Left kidney (tissue), 8 donors: ENCODE measurements at places on chromosomes 7 and 10. TPM values are rescaled to one million over a fixed set of nuclear protein-coding genes. Genes with fewer than 3 reads are reported as not detected.

DNA sequence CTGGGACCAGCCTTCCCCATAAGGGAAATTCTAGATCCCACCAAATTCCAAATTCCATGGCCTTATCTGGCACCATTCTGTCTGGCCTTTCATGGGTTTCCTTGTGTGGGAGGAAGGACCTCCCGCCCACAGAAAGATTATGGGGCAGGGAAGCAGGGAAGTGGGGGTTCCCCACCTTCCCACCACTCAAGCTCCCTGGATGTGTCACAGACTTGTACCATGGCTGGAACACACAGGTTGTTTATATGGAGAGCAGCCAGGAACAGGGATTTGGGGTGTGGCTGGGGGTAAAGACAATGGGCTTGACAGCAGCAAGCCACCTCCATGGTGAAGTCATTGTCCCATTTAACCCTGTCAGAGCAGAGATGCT, 18.3 kb downstream of the UNC5B start:
- DNase-seq, result no peak

GRCh38 chr7:115216652-115217051, 294.8 kb downstream of the MDFIC start:
- no peak for DNase-seq

DNA sequence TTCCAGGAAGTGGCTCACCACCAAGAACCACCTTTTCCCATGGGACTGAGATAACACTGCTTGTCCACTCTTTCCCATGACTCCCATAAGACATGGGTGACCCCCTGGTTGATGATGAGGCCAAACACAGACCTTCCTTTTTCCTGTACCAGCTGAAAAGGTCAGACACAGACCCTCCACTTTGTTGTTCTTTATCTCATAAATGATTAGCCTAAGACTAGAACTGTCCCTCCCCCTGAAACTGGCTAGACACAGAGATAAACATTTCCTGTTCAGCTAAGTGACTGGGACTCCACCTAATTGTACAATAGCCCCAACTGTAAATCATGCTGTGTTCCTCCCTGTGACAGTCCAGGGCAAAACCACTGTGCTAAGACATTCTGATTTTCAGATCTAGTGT, 8.2 kb upstream of the NRG3 start:
- no peak for DNase-seq

- no peak for DNase-seq
Measured at GRCh38 chr7:70208236-70209063, 610.2 kb downstream of the AUTS2 start.

Gene UCN3
- polyA plus RNA-seq, result 1.0 TPM

GRCh38 chr7:79461660-79462059, 8.2 kb upstream of the MAGI2 start:
- DNase-seq, result no peak

- DNase-seq, result no peak
Measured at GRCh38 chr7:138556771-138557484, 96.9 kb downstream of the TRIM24 start.

- no peak for DNase-seq
Measured at GRCh38 chr10:127991543-127992255, 84.8 kb downstream of the PTPRE start.

DNA sequence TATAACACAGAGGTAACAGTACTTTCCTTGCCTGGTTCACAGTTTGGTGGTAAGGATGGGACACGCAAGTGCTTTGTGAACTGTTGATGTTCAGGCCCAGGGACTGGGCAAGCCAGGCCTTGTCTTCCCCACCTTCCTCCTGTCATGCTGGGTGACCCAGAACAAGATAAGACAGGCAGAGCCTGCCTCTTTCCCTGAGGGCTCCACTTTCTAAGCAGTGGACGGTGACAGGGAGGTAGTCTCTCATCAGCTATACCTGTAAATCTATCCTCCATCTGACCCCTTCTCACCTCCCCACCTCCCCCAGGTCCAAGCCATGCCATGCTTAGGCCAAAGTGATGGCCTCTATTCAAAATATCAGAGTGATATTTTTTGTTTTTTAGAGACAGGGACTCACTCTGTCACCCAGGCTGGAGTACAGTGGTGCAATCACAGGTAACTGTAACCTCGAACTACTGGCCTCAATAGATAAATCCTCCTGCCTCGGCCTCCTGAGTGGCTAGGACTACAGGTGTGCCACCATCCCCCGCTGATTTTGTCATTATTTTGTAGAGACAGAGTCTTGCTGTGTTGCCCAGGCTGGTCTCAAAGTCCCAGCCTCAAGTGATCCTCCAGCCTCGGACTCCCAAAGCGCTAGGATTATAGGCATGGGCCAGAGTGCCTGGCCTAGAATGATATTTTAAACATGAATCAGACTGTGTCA, 42.8 kb downstream of the PDLIM1 start:
- no peak for DNase-seq

- DNase-seq, result no peak
Measured at GRCh38 chr10:35789996-35790395, 147.9 kb upstream of the FZD8 start.
